ENCODE measurements at places on chromosomes 1 and 21.

DNA sequence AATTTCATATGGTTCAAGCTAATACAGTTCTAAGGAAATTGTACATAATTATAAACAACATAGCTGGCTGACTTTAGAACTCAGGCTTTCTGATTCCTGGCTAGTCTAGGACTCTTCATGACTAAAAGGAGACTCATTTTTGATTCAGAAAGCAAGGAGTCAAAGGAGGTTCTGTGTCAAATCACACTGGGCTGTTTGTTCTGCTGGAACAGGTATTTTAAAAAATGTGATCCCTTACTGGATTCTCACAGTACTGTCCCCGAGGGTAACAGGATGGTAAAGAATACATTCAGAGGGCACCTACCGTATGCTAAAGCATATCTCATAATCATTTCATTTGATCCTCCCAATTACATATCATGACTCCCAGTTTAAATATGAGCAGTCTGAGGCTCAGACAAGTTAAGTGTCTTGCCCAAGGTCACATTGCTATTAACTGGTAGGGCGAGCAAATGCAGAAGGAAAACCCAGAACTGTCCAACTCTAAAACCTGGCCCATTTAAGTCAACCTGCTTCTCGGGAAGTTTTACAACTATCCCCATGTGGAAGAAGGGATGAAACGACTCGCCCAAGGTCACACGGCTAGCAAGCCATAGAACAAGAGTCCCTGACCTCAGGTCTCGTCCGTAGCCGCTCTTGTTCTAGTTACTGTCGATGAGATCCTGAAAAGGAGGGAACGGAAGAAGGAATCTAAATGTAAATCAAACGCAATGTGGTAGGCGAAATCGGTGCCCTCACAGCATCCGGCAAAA lies 675 bp downstream of the MYSM1 start:
- no peak for DNase-seq

DNA sequence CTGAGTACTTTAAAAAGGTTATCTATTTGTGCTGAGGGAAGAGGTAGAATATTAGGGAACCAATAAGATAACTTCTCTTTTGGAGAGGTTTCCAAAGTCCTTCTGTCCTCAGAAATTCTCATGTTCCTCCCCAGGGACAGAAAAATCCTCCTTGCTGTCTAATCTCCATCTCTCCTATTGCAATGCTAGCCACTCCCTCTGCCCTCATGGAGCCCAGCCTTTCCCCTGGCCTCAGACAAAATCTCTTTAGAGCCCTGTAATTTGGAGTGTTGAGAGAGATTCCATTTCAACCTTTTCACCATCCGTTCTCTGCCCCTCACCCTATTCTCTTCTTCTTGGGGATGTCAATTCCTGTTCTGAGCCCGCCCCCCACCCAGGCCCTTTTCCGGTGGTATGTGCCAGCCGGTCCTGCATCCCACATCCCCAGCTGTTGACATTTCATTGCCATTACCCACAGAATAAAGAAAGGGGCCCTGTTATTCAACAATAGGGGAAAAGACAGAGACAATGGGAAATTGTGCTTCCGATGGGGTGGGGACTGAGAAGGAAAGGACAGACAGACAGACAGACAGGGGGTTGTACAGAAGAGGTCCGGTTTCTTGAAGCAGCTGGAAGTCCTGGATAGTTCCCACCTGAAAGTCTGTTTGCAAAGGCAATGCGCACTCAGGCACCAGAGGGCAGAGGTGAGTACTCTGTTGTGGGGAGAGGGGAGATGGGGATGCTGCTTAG lies at the start of gene HAPLN2:
TSS of gene HAPLN2 (plus strand) at position 563 of the 729 bp plus-strand sequence. CDS start 4,076 bp downstream, outside the sequence.
- no peak for DNase-seq

DNA sequence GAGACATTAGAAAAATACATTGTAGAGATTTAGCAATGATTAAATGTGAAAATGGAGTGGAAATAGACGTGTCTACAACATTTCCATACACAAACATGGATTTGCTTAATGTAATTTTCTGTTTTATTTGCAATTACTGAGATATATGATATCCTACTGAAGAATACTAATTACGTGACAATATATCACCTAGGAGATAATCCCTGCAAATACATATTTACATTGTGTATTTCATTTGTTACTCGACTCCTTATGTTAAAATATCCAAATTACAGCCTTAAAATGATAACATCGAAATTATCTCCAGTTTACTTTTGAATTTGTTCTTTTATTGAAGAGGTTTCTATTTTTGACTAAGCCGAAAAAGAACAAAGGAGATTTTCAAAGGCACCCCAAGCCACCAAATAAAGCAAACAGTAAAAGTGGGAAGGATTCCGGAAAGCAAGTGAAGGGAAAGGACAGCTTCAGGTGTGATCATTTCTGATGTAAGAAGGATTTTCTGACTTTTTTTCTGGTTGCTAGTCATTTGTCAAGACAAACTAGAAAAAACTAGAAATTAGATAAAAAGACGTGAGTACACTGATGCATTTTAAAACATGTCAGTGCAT lies 7.9 kb downstream of the LHX4 start:
- DNase-seq: no peak

DNA sequence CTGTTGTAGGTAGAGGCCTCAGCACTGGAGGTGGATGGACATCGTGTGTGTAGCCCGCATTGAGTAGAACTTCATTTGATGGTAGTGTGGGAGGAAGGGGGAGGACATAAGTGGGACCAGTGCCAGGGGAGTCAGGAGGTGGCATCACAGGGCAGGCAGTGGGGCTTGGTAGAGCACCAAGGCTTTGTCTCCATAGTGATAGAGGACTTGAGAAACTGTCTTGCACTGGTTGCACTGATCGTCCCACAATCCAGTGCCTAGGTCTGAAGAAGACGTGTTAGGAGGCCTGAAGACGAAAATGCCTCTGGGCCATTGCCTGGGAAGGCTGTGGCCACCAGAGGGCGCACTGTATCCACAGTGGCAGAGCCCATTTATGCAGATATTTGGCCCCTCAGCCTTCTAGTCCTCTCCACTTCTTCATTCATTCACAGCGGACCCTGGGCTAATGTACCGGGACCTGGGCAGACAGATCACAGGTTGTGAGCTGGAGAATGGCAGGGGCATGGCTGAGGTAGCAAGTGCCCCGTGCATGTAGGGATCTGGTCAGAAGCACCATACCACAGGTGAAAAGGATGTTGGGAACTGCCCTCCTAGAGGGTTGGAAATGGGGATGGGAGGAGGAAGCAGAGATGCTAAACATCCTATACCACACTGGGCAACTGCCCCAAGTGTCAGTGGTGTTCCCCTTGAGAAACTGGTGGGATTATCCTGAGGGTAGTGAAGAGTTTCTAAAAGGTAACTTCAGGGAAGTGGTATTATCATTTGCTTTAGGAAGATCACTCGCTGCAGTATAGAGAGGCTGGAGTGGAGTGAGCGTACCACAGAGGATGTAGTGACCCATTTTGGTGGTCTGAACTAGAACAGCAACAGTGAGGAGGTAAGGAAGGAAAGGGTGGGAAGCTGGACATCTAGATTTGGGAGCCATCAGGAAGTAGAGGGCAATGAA lies 95.3 kb downstream of the PIK3R3 start:
- DNase-seq: no peak

DNA sequence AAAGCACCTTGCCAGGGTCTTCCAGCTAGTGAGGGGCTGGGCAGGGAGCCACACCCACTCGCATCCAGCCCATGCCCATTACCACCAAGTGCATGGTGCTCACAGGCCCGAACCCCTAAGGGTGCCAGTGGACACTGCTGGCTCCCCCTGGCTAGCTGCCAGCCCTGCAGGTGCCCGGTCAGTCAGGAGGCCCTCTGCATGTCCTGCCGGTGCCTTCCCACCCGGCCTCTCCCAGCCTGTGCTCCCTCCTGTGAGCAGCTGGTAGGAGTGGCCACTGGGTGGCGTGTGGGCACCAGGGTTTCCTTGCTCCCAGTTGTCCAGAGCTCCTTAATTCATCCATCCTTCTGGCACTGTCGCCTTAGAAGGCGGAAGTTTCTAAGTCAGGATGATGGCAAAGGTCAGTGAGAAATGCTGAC lies 33.4 kb downstream of the QSOX1 start:
- DNase-seq: no peak

- DNase-seq: no peak
Measured at GRCh38 chr1:10816233-10816632, 19.8 kb upstream of the CASZ1 start.

DNA sequence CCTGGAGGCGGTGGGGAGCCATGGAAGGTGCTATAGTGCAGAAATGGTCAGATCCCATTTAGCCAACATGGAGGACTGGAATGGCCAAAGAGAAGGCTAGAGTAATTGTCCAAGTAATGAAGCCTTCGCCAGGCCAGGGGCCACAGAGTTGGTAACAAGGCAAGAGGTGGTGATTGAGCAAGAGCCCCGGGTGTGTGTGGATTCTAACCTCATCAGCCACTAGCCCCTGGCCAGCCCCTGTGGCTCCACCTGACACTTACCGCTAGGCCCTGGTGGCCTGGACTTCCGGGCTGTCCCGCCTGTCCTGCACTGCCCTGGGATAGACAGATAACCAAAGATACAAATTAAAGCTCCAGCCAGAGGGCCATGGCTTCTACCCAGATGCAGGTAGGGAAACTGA lies 9.9 kb downstream of the COL9A2 start:
- no peak for DNase-seq

DNA sequence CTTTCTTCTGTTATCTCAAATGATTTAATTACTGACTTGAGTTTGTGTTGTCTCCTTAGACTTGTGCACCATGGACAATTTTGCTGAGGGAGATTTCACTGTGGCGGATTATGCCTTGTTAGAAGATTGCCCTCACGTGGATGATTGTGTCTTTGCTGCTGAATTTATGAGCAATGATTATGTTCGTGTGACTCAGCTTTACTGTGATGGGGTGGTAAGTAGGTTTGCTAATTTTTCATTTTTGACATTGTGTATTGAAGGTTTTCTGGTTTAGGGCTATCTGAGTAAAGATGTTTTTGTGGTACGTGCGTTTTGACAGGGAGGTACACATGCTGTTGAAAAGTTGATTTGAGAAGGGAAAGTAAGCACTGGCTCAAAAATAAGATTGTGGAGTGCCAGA lies 14.1 kb downstream of the TTC3 start:
- DNase-seq: no peak

- no peak for DNase-seq
Measured at GRCh38 chr21:41437729-41438128, 11.7 kb downstream of the MX1 start.

Data from SIG-M5 (cell line).